Stimulated activated CD4-positive, alpha-beta T cell treated with anti-CD3 and anti-CD28 coated beads, Interleukin-15, amount 100 ng/mL, for 1 hour (primary cell): ENCODE measurements at places on chromosomes 4 and X.

DNA sequence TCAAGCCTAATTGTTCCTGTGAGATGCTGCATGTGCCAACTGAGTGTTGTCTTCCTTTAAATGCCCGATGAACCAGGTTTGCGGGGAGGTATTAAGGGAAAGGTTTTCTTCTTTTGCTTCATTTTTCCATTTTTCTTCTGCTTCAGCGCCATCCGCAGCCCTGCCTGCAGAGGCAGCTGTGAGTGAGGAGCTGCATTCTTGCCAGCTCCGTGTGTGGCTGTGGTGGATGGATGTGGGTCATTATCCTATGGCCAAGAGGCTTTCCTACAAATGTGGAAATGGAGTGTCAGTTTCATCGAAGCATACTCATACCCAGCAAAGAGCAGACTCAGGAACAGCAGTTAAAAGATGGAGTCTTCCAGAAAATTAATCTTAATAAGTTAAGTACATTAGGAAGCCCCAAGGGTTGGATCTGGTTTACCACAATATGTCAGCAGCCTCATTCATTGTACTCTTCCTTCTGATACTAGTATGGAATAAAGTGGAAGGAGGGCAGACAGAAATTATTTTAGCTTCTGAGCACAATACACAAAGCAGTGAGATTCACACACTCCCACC lies 37.6 kb downstream of the TNIP3 start:
- no peak for DNase-seq

- no peak for DNase-seq
These were observed 154.6 kb upstream of the MAGEB2 start for GRCh38 chrX:30060718-30061117.

- DNase-seq = no peak
These were observed 31.2 kb upstream of the RAB40A start for GRCh38 chrX:103550415-103551051.

DNA sequence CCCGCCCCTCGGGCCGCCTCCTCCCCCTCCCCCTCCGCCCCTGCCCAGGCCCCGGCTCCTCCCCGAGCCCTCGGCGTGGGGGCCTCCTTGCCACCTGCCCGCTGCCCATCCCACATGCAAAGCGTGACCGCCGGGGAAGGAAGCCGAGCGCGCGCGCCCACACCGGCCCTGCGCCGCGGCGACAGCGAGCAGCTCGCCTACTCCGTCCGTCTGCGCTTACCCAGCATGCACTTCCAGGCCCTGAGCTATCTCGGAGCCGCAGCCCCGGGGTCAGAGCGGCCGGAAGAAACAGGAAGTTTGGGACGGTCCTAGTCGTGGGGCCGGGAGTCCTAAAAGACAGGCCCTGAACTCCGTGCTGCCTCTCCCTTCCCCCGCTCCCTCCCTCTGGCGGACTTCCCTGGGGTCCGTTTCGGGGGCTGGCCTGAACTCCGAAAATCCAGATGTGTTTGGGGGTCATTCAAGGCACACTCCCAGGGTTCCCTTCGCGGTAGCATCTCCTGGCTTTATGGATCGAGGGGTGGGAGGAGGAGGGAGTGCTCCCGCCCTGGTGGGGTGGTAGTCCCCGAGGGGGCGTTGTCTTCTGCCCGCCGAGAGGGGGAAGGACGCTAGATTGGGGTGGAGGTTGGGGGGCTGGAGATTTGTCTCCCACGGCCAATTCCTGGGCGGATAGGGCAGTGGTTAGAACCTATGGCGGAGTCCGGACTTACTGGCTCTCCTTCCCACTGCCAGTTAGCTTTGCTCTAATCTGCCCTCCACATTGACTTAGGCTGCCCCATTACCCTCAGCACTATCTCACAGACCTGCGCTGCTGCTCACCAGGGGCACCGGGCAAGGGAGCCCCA lies 25.0 kb upstream of the BCORL1 start:
- DNase-seq = peak; percentile 29

- DNase-seq = no peak
These were observed 149.8 kb upstream of the TBL1X start for GRCh38 chrX:9315086-9315485.

- DNase-seq = no peak
These were observed 45.7 kb upstream of the NSUN7 start for GRCh38 chr4:40704073-40704472.
